ENCODE measurements at places on chromosomes 5 and 9.

DNA sequence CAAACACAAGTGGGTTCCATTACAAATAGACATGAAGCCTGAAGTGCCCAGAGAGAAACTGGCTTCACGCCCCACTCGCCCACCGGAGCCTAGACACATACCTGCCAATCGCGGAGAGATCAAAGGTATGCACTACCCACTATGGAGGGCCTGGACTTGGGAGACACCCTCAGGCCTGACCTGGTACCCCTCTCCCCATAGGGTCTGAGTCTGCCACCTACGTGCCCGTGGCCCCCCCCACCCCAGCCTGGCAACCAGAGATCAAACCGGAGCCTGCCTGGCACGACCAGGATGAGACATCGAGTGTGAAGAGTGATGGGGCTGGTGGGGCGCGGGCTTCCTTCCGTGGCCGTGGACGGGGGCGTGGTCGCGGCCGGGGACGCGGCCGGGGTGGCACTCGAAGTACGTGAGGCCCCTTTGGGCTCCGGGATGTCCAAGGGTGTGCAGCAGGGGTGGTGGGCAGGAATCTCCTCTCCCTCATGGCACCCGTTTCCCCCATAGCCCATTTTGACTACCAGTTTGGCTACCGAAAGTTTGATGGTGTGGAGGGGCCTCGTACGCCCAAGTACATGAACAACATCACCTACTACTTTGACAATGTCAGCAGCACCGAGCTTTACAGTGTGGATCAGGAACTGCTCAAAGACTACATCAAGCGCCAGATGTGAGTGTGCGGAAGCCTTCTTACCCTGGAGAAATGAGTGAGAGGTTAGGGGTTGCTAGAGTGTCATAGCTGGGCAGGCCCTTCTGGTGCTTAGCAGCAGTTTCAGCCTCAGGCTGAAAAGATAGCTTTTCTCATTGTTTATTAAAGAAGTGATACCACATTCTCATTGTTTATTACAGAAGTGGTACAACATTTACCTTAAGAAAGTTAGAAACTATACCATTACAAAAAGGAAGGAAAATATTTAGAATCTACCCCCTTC is 38.7 kb downstream of the LARP1 start:
- DNase-seq = no peak

GRCh38 chr5:140255460-140256157 is 47.3 kb downstream of the PFDN1 start:
- DNase-seq = no peak

GRCh38 chr5:17763301-17763700 is 129.0 kb downstream of the TAF11L14 start:
- no peak for DNase-seq

DNA sequence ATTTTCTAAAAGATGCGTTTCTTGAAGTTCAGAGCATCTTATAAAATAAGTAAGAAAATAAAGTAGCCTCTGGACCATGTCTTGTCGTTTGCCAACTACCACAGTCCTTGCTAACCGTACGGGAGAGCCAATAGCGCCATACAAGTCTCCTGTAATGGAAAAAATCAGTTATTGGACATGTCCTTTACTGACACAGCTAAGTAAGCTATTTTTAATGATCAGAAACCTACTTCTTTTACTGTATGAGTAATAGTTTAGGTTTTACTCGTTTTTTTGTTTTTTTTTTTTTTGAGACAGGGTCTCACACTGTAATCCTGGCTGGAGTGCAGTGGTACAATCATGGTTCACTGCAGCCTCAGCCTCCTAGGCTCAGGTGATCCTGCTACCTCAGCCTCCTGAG is 37.7 kb upstream of the RAPGEF6 start:
- DNase-seq = no peak

GRCh38 chr5:43675357-43675756 is 72.4 kb downstream of the NNT start:
- DNase-seq = no peak

DNA sequence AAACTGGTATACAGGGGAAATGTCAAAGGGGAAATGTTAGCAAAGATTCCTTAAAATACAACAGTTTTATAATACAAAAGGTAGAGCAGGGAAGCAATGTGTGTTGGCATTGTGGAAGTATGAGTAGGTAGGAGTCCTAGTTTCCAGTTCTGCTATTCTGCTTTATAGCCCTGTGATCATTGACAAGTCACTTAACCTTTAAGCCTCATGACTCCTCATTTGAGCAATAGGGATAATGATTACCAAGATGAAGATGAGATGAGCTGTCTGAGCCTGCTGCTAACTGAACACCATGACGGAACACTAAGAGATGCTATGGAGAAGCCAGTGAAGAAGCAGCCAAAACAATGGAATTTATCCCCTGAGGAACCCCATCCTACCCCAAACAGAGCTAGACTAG is 251.7 kb downstream of the PAPPA start:
- no peak for DNase-seq

DNA sequence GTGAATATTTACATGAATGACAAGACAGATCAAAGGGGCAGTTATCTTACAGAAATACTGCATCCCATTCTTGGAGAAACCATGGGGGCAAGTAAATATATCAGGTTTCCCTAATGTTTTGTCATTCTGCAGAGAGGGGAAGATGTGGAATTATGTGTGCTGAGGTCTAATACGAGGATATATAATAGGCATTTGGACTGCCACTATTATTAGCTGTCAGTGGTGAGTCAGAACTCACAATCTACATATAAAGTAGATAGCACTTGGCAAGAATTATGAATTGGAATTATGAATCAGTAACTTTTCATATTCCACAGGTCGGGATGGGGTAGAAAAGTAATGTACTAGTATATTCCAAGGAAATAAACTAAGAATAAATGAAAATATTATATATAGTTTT is 121.7 kb downstream of the GIN1 start:
- peak; percentile 26 for DNase-seq
